Muscle of leg (tissue), 16 donors: ENCODE measurements at places on chromosomes 2 and 18.

DNA sequence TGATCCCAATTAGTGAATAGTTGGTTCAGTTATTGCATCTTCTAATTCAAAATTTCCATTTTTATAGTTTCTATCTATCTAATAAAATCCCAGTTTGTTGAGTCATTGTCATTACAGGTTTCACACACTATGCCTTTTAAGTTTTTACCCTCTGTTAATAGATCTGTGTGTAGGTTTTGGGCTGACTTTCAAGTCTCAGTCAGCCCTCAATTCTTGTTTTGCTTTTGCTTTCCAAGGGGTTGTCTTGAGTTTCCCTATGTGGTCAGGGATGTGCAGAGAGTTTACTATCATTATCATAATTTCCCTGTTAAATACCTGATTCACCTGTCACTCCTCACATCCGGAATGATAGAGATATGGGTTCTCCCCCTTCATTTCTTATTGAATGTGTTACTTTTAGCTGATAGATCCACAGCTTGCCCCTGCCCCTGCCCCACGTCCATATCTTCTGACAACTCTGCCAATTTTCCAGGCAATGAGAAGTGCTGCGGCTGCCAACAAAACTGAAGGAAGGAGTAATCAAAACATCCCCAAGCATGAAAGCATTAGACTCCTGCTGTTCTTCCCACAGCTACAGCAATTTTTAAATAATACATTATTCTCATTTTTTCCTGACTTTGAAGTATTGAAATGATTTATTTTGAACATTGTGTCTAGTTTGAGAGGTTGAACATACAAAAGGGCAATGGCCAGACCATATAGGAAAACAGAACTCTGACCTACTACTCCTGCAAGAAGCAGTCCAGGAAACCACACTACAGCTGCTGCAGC is 1064.8 kb downstream of the SUCLG1 start:
- no peak for DNase-seq

GRCh38 chr18:45463451-45463850 is 151.8 kb upstream of the SLC14A2 start:
- no peak for DNase-seq

GRCh38 chr18:46174342-46175041 is 70.3 kb downstream of the HAUS1 start:
- DNase-seq, result peak; percentile 54

DNA sequence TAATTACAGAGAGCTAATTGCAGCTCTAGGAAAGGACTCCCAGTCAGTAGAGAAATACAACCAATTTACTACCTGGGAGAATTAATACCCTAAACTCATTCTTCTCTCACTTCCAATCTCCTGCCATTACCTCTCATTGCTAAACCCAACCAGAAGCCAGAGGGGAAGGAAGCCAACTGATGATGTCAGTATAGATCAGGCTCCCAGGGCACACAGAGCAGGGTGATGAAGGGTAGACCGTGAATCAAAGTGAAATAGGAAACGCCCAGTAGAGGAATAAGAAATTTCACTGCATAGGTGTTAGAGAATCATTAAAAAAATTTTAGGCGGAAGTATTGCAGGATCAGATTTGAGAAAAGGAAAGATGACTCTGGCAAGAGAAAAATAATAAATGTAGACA is 456.8 kb upstream of the NXPH2 start:
- no peak for DNase-seq

GRCh38 chr2:240931319-240931949 is 25.3 kb downstream of the CROCC2 start:
- DNase-seq, result no peak

- DNase-seq, result no peak
Measured at GRCh38 chr2:104873689-104874054, 19.8 kb downstream of the POU3F3 start.

- peak; percentile 77 for DNase-seq
Measured at GRCh38 chr2:101328474-101329007, 20.0 kb upstream of the RNF149 start.

DNA sequence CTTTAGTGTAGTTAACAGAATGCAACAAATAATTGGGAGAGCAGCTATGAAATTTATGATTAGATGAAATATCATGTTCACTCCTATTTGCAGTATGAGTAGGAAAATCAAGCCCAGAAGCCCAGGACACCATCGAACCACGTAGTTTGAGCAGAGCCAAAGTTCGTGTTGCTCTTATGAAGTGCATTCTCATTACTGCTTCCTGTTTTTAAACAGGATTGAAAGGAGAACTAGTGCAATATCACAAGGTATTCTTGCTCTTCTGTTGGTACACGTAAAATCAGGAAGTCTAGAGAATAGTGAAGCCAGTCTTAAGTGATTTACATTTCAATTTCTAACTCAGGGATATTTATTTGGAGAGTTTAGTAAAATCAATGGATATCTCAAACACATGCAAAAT is 21.1 kb downstream of the ARHGAP15 start:
- DNase-seq, result peak; percentile 36

DNA sequence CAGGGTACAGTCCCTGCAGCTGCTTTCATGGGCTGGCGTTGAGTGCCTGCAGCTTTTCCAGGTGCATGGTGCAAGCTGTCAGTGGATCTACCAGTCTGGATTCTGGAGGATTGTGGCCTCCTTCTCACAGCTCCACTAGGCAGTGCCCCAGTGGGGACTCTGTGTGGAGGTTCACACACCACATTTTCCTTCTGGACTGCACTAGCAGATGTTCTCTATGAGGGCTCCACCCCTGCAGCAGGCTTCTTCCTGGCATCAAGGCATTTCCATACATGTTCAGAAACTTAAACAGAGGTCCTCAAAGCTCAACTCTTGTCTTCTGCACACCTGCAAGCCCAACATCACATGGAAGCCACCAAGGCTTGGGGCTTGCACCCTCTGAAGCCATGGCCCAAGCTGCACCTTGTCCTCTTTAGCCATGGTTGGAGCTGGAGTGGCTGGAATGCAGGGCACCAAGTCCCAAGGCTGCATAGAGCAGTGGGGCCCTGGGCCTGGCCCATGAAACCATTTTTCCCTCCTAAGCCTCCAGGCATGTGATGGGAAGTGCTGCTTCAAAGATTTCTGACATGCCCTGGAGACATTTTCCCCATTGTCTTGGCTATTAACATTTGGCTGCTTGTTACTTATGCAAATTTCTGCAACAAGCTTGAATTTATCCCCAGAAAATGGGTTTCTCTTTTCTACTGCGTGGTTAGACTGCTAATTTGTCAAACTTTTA is 250.2 kb upstream of the COPS8 start:
- no peak for DNase-seq

DNA sequence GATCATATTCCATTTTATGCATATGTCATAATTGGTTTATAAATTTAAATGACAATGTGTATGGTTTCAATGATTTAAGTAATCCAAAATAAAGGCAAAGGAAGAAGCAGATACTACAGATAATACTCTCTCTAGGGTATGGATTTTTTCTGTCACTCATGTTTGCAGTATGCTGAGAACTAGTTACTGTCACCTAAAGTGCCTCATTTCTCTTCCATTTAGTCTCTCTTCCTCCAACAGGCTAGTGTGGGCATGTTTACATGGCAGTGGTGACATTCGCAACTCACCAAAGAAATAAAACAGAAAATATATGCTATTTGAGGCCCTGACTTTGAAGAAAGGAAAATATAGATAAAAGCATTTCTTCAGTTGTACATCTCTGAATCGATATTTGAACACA is 1460.4 kb upstream of the ZEB2 start:
- DNase-seq, result no peak

DNA sequence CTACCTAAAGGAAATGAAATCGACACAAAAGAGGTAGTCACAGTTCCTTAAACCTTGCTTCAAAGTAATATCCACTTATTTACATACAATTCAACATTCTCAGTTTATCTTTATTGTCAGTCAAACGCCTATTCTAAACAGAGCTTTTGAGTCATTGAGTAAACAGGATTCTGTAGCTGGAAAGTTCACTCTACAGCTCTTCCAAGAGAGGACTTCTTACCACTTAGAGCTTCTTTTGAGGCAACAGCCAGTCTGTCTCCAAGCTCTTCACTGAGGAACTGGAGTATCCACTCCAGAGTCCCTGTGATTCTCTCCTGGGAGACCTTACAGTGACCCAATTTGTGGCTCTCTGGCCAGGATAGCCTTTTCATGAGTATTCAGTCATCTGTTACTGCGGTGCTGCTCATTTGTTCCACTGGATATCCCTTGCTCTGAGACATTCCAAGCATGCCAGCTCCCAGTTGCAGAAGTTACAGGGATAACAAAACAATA is 210.9 kb upstream of the OSR1 start:
- DNase-seq, result no peak

DNA sequence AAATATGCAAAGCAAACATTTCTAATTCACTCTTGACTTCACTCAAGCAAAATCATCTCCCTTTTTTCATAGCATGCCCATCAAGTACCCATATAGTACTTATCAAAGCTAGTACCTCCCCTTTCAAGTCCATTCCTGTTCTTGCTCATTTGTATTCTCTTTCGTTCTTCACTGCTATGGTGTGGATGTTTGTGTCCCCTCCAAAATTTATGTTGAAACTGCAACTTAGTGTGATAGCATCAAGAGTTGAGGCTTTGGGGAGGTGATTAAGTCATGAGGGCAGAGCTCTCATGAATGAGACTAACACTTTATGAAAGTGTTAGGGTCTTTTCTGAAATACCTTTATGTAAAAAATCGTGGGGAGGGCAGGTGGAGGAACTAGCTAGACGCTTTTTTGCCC is 52.9 kb downstream of the RNU4ATAC start:
- DNase-seq, result no peak
